ENCODE measurements at places on chromosomes 5 and 9.

DNA sequence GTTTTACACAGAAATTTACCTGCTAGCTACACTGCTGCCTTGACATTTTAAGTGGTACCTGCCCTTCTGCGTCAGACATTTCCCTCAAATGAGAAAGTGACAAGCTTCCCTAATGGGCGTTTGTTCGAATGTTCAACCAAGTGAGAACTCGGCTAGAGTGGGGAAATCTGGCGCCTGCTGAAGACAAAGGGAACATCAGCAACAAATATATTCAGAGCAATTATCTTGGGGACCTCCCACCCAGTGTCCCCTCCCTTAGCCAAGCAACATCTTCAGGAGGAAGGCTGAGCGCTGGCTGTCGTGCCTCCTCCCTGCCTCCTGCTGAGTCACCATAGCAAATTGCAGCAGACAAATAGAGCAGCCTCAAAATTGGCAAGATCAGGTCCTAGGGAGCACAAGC is 57.1 kb downstream of the MFAP3 start:
- H3K36me3 ChIP-seq, result no peaks in the 10 kb centered on the region
- no peaks in the 10 kb centered on the region for H3K27me3 ChIP-seq
- no peaks in the 10 kb centered on the region for H3K4me1 ChIP-seq
- no peak for DNase-seq

DNA sequence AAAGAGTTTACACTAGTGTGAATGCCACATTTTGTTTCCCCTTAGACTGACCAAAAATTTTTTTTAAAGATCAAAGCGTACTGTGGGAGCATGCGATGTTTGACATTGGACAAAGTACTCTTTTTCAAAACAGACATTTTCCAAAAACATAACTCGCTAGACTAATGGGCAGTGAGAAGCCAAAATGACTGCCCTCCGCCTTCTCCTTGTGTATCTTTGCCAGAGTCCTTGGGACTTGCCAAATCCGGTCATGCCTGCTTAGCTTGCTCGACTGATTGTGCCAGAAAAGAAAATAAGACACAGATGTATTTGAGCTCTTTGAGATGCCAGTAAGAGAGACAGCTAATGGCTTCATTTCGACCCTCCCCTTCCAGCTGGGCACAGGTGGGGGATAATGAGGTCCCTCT is 157.5 kb downstream of the MAPKAP1 start:
- H3K4me1 ChIP-seq, result no peaks in the 10 kb centered on the region
- H3K4me3 ChIP-seq, result no peak overlapping the region
- no peak overlapping the region for H3K27ac ChIP-seq
- H3K36me3 ChIP-seq, result no peaks in the 10 kb centered on the region
- no peak for DNase-seq

- no peak overlapping the region for H3K27ac ChIP-seq
- DNase-seq, result no peak
- H3K27me3 ChIP-seq, result no peaks in the 10 kb centered on the region
These were observed 19.0 kb downstream of the DMGDH start for GRCh38 chr5:79050498-79050897.

DNA sequence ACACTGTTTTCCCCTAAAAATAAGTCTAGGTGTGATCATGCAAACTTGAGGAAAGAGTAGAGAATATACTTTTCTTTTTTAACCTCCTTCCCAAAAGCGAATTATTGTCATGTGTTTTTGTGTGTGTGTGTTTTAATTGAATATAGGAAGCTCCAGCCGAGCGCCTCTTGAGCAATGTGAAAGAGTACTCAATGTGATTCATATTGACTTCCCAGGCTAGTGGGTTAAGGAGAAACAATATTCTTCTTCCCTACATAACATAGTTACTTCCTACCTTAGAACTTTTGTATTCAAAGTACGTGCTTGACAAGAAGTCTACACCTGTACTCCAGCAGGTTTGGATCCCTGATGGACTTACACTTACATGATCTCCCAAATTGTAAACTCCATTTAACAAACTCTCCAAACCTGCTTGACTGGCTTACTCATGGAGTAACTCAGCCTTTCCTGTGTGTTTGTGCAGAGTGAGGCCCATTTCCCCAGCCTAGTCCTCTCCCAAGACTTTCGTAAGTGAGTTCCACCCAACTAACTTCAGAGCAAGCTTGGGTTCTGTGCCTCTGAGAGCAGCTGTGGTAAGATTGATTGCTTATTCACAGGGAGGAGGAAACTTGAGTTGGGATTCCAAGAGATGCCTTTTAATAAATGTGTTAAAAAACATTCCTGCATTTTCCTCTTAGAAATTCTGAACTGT is 9.3 kb downstream of the SLC28A3 start:
- no peaks in the 10 kb centered on the region for H3K36me3 ChIP-seq
- DNase-seq, result no peak
- no peaks in the 10 kb centered on the region for H3K4me1 ChIP-seq
- H3K27me3 ChIP-seq, result no peaks in the 10 kb centered on the region
- H3K27ac ChIP-seq, result no peak overlapping the region
- H3K4me3 ChIP-seq, result no peak overlapping the region

GRCh38 chr5:135594416-135594960 is 15.7 kb upstream of the CXCL14 start:
- no peaks in the 10 kb centered on the region for H3K36me3 ChIP-seq
- no peak overlapping the region for H3K27ac ChIP-seq
- H3K4me3 ChIP-seq, result no peak overlapping the region
- DNase-seq, result no peak
- H3K27me3 ChIP-seq, result no peaks in the 10 kb centered on the region

DNA sequence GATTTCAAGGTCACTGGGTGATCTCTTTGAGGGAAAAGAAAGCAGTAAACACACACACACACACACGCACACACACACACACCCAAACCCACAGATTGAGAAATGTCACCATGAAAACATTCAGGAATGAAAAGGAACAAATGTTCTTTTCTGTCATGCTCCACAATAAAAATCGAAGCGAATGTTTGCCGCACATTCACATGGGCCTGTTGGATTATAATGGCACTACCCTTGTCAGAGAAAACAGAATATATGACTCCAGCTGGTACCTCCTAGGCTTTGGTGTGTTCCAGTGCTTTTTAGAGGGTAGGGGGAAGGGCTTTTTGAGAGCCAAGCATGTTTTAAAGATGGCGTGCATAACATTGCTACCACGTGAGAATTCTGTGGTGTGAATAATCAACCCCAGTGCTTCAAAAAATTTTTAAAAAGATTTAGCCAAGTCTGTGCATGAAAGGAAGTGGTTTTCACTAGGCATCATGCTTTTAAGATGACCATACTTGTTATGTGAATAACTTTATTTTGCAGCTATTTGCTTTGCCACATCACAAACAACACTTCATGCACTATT is 120.8 kb upstream of the ZNF608 start:
- H3K27ac ChIP-seq, result no peak overlapping the region
- H3K27me3 ChIP-seq, result no peaks in the 10 kb centered on the region
- no peak for DNase-seq
- H3K36me3 ChIP-seq, result no peaks in the 10 kb centered on the region
- no peak overlapping the region for H3K4me3 ChIP-seq
- no peaks in the 10 kb centered on the region for H3K4me1 ChIP-seq

DNA sequence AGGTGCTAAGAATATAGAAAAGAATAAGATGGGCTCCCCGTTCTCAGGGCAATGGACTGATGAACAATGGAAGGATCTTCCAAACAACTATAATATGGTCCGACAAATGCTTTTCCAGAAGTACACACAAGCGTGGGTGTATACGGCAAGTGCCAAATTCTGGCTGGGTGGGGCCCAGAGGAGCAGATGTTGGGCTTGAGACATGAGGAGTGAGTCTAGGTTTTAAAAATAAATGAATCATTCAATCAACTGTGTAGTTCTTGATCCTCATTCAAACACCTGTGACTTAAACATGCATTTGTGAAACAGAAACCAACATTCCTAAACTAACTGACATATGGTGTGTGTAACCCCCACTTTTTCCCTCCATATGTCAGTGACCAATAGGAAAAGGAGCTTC is 47.9 kb downstream of the MFAP3 start:
- DNase-seq, result peak; percentile 44
- H3K27me3 ChIP-seq, result no peaks in the 10 kb centered on the region
- no peak overlapping the region for H3K4me3 ChIP-seq
- no peaks in the 10 kb centered on the region for H3K36me3 ChIP-seq
- peak overlapping the region; percentile 1 for H3K27ac ChIP-seq

DNA sequence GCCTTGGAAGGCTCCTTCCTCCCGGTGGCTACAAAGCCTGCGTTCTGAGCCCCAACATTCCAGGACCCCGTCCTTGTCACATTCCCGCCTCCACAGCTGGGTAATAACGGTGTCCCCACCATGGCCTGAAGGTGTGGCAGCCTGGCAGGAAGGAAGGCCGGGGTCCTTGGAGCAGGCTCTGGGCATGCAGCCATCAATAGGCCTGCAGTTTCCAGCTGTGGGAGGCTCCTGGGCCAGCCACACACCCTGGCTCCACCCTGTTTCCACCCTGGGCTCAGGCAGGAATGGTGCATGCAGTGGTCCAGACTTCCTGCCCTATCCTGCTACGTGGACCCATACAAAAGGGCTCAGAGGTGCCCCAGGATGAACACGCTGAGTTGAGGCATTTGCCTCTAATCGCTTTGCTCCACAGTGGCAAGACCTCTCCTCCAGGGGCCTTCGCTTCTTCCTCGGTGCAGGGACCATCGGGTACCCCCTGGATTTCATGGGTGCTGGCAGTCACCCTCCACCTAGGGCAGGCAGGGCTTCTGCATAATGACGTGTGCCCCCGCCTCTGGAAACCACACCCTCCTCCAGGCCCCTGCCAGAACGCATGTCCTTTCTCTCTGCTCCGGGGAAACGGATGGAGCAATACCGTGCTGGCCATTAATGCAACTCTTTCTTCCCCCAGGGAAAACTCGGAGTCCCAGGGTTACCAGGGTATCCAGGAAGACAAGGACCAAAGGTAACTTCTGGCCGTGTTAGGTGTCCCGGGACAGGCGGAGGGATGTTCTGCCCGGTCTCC is 95.1 kb upstream of the FCN2 start:
- DNase-seq, result no peak
- no peak overlapping the region for H3K27ac ChIP-seq
- H3K4me3 ChIP-seq, result no peak overlapping the region
- no peaks in the 10 kb centered on the region for H3K4me1 ChIP-seq

- no peak overlapping the region for H3K4me3 ChIP-seq
- H3K27ac ChIP-seq, result no peak overlapping the region
- H3K4me1 ChIP-seq, result no peaks in the 10 kb centered on the region
- no peaks in the 10 kb centered on the region for H3K27me3 ChIP-seq
These were observed 78.5 kb downstream of the SH3TC2 start for GRCh38 chr5:148984345-148984744.

- no peak overlapping the region for H3K27ac ChIP-seq
- no peaks in the 10 kb centered on the region for H3K27me3 ChIP-seq
- H3K4me3 ChIP-seq, result no peak overlapping the region
These were observed 31.5 kb downstream of the PAX5 start for GRCh38 chr9:37002413-37003217.

- H3K27ac ChIP-seq, result no peak overlapping the region
- no peaks in the 10 kb centered on the region for H3K4me1 ChIP-seq
- H3K27me3 ChIP-seq, result no peaks in the 10 kb centered on the region
- H3K4me3 ChIP-seq, result no peak overlapping the region
These were observed 105.5 kb upstream of the TSLP start for GRCh38 chr5:110965773-110966581.

DNA sequence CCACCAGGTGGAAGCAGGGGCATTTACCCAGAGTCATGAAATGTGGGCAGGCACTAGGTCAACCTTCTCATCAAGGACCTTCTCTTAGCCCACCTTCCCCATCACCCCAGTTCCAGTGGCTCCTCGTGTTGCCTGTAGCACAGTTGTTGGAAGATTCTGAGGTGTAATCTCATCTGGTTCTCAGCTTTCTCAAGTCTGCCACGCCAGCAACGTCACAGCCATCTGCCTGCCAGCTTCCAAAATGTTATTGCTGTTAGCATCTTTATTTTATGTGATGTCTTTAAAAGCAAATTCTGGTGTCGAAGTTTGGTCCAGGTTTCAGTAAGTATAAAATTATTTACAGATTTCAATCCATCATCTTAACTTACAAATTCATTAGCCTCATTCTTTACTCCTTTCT is 10.7 kb downstream of the C9orf153 start:
- H3K4me3 ChIP-seq, result no peak overlapping the region
- H3K27me3 ChIP-seq, result no peaks in the 10 kb centered on the region
- DNase-seq, result no peak
- H3K27ac ChIP-seq, result no peak overlapping the region

DNA sequence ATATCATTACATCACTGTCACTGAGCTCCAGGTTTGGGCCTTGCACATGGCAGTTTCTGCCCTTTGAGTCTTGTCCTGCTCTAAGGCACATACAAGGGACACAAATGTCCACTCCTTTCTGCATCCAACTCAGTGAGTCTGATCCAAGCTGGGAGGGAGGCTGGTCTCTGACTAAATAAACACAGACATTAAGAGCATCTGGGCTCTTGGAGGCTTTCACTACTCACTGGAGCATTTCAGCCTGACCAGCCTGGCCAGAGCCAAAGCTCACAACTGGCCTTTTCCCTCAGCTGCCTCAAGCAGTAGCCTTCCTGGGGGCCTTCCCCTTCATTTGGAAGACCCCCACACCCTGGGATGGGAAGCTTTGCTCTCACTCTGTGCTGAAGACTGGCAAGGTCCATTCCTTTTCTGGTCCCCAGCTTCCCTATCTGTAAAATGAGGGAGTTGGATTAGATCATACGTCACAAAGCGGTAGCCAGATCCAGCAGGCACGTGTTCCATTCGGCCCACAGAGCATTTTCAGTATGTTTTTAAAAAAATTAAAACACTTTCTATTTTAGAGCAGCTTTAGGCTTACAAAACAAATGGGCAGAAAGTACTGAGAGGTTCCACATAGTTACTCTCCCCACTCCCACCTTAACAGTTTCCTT is 58.6 kb upstream of the XPA start:
- no peak overlapping the region for H3K27ac ChIP-seq
- H3K4me1 ChIP-seq, result no peaks in the 10 kb centered on the region
- no peaks in the 10 kb centered on the region for H3K27me3 ChIP-seq
- DNase-seq, result no peak
- no peaks in the 10 kb centered on the region for H3K36me3 ChIP-seq

DNA sequence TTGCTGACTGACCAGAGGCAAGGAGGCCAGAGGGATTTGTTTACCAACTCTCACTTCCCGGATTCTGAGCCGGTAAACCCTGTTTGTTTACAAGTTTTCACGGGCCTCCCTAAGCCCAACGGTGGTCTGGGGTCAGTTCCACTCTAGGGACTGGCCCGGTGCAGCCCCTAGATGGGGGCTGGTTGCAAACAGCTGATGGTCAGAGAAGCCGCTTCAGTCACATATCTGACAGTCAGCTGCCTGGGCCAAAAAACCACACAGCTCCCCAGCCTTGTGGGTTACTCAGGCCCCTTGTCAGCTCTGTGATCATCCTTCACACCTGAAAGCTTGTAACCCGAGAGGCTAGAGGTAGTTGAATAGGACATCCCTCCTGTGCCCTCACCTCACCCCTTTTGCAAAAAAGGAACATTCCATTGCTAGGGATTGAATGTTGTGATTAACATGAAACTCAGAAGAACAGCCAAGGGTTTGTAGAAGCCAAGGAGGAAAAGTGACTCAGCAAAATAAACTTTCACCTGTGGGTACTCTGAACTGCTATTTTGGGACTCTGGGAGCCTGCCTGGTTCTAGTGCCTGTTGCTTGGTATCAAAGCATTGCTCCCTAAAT is 40.4 kb downstream of the SAR1B start:
- peak; percentile 87 for DNase-seq
- peaks cover 40% of the 10 kb centered on the region for H3K4me1 ChIP-seq
- H3K4me3 ChIP-seq, result peak overlapping the region; percentile 12
- H3K36me3 ChIP-seq, result no peaks in the 10 kb centered on the region
- no peaks in the 10 kb centered on the region for H3K27me3 ChIP-seq

GRCh38 chr5:75558221-75558620 is 46.5 kb downstream of the POLK start:
- DNase-seq, result no peak
- no peak overlapping the region for H3K27ac ChIP-seq
- H3K36me3 ChIP-seq, result no peaks in the 10 kb centered on the region
- H3K4me1 ChIP-seq, result no peaks in the 10 kb centered on the region
- no peaks in the 10 kb centered on the region for H3K27me3 ChIP-seq
- H3K4me3 ChIP-seq, result no peak overlapping the region
